ENCODE measurements at places on chromosomes 12 and 14.

DNA sequence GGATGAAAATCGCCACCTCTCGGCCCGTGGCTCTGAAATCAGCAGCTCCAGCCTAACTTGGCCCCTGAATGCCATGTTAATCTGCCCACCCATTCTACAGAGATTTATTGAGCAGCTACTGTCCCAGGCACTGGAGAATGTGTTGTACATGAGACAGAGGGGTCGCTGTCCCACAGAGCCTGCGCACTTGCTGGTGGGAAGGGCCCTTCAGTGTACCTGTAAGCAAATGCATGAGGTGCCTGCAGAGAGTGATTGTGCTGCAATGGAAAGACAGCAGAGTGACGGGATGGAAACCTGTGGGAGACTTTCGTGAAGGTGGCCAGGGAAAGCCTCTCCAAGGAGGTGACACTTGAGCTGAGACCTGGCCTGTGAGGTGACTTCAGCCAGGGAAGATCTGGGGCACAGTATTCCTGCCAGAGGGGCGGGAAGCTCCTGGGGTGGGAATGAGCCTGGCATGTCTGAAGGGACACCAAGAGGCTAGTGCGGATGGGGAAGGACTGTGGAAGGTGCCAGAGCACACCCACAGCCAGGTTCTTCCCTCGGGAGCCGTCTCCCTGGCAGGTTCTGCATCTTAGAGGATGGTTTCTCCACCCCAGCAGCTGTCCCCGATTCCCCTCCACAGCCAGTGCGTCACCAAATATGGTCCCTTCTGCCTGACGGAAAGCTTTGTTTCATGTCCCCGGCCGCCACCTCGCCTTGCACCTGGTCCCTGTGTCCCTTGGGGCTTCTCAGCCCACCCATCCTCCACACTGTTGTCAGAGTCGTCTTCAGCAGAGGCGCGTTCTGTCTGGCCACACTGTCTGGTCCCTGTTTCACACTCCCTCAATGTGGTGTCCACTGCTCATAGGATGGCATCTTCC lies 8.7 kb downstream of the SMIM41 start:
- no peak for DNase-seq

DNA sequence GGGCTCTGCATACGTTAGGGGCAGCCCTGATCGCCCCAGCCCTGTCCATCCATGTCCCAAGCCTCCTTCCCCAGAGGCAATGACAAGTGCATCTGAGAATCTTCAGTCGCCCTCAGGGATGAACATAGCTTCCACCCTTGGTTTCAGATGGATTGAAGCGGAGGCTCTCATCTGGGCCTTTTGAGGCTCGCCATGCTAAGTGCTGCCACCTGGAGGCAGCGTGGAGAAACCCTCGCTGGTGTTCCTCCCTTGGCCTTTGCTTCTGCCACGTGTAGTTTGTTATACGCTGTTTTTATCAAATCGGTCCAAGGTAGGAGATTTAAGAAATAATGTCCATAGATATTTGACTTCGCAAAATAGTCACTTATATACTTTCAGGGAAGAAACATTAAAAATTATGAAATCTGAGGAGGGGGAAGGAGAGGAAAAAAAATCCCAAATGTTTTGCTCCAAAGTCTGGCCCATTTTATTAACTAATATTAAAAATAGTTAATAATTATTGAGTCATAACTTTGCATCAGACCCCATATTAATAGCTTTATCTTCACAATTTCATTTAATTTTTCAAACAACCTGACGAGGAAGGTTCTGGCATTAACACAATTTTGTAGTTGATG lies 28.8 kb upstream of the LRRC10 start:
- no peak for DNase-seq

GRCh38 chr12:96864335-96864734 lies 42.7 kb upstream of the NEDD1 start:
- DNase-seq = no peak

- no peak for DNase-seq
Observed at GRCh38 chr12:29796823-29797263, 13.1 kb upstream of the TMTC1 start.

DNA sequence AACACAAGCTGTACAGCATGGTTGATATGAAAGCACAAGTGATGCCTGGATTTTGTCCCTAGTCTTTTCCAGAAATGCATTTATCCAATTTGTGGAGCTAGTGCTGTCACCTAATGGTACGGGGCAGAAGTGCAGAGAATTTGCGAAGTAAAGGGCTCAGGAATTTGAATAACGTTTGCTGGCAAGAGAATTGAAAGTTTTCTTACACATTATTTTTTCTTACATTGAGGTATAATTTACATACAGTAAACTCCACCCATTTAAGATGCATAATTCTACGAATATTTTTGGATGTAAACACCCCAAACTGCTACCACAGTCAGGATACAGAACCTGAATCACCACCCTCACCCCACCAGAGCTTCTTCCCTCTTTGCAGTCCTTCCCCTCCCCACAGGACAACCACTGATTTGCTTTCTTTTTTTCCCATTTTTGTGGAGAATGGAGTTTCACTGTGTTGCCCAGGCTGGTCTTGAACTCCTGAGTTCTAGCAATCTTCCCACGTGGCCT lies 3.5 kb downstream of the AICDA start:
- no peak for DNase-seq

GRCh38 chr14:95611293-95611880 lies 74.8 kb upstream of the TCL1B start:
- DNase-seq = no peak

DNA sequence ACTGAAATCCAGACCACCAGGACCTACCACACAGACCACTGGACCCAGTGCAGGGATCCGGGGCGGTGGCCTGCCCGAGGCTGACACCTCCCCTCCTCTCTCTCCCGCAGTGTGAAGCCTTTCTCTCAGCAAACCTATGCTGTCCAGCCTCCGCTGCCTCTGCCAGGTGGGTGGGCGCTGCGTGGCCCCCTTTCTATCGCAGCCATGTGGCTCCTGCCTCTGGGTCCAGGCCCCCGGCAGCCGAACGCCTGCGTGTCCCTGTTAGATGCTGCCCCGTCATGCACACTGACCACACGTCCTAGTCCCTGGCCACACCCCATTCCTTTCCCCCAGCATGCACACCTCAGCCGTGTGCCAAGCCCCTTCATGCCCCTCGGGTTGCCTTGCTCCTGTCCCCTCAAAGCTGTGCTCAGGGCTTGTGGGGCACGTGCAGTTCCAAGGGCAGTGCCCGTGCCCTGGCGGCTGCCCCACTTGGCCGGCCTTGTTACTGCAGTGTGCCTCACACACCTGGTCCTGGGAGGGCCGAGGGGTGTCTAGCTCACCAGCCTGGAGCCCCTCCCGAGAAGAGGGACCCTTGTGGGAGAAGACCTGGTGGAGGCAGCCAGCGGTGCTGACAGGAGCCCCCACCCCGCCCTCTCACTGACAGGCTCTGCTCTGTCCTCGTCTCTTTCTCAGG lies 58.0 kb upstream of the TSPAN9 start:
- DNase-seq = no peak

DNA sequence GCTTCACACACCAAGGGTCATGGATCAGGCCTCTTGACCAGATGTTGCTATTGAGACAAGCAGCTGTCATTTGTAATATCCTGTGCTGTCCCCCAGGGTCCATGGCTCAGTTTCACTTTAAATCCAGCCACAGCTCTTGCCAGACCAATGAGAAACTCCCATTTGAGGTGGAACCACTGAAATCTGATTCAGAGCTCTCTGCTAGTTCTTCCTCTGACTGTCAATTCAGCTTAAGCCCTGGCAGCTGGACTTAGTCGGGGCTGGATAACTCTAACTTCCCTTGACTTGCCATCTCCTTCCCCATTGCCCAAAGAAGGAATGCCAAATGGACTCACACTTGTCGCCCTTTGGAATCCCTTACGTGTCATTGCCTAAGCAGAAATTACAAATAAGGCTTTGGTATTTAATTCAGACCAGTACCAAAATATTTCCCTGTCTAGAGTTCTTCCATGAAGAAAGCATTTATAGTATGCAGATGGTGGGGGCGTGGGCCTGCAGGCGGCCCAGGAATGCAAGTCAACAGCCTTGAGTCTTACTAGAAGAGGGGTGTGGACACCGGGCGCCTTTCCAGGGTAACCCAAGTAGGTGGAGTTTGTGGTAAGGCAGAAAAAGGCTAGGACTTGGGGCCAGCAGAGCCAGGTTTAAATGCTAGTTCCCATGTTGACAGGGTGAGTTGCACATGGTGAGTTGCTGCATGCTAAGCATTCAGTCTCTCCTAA lies 96.9 kb upstream of the TMPO start:
- no peak for DNase-seq

GRCh38 chr12:70151993-70152392 lies 91.2 kb upstream of the CNOT2 start:
- DNase-seq = no peak
